ENCODE measurements at places on chromosomes 5 and 9.

- no peak for DNase-seq
Measured at GRCh38 chr5:117299936-117300328, 725.3 kb upstream of the SEMA6A start.

- DNase-seq, result no peak
Measured at GRCh38 chr5:10409504-10409903, 32.2 kb upstream of the ROPN1L start.

DNA sequence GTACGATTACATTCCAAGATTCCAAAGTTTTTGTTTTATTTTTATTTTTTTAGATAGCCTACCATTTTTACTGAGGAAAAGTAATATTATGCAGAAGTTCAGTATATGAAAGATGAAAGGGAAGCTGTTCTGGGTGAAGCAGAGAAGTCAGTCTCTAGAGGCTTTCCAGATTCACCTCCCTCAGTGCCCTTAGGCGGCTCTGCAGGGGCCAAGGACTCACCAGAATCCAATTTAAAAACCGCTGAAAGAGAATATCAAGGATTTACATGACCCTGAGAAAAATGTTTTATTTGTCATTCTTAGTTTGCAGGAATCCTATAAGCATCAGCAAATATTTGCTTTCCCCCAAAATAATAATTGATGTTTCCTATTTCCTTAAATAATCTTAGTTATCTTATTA lies 1084.6 kb upstream of the ARRDC3 start:
- no peak for DNase-seq

DNA sequence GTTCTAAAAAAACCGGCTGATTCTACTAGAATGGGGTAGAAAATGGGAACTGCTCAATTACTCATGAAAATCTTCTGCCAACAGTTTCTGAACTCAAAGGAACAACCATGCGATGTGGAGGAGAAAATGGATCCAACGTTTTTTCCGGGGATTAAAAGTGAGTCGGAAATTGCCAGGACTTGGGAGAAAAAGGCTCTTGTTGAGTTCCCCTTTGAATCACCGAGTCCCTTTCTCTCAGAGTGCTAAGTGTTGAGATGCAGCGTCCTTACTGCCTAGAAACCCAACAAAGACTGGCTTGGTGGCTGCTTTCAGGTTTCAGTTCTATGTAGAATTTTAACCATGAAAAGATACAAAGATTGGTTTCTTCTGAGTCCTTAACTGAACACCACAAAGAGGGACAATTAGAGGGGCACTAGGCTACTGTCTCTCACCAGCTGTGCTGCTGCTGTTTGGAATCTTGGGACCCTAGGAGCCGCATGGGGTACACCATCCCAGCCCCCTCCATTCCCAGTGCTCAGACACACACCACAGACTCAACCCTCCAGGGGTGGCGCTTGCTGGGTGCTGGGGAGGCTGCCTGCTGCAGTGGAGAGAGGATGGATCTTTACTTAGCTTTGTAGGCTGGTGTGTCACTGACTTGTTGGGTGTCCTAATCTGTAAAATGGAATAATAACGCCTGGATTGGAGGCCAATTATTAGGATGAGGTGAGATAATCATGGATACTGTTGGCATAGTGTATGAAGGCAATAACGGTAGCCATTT lies 21.5 kb upstream of the NEUROG1 start:
- DNase-seq, result no peak

DNA sequence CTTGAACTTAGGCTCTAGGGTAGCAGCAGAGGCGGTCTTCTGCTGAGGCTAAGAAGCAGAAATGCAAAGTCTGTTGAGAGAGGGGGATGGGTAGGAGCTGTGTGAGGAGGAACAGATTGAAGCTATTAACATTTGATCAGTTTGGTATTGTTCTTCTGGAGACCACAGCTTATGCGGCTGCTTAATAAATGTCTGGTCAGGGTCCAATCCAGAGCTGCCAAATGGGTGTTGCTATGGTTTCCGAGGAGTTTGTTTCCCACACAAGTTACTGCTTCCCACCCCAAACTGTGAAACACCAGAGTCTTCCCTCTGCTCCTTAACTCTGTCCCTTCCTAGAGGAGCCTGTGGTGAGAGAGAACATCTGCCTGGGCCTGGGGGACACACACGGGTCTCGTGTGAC lies 142.2 kb upstream of the KLF4 start:
- no peak for DNase-seq

- DNase-seq, result no peak
Measured at GRCh38 chr5:102223542-102224477, 72.3 kb downstream of the SLCO4C1 start.

- no peak for DNase-seq
Measured at GRCh38 chr5:91018200-91018599, 364.9 kb downstream of the ARRDC3 start.

GRCh38 chr5:150517272-150518152 lies 9.6 kb downstream of the NDST1 start:
- DNase-seq, result no peak

- no peak for DNase-seq
Measured at GRCh38 chr5:16464664-16465543, 696 bp downstream of the ZNF622 start.

- no peak for DNase-seq
Measured at GRCh38 chr5:73183481-73183891, 10.5 kb downstream of the TMEM174 start.

GRCh38 chr9:101495810-101496209 lies 37.8 kb upstream of the RNF20 start:
- DNase-seq, result no peak

- DNase-seq, result no peak
Measured at GRCh38 chr5:53017383-53017782, 28.2 kb downstream of the ITGA2 start.
